Type B pancreatic cell (in vitro differentiated cells): ENCODE measurements at places on chromosomes 7 and 10.
A peak's percentile ranks its signal among the peaks of the same experiment; 100 is the strongest.

DNA sequence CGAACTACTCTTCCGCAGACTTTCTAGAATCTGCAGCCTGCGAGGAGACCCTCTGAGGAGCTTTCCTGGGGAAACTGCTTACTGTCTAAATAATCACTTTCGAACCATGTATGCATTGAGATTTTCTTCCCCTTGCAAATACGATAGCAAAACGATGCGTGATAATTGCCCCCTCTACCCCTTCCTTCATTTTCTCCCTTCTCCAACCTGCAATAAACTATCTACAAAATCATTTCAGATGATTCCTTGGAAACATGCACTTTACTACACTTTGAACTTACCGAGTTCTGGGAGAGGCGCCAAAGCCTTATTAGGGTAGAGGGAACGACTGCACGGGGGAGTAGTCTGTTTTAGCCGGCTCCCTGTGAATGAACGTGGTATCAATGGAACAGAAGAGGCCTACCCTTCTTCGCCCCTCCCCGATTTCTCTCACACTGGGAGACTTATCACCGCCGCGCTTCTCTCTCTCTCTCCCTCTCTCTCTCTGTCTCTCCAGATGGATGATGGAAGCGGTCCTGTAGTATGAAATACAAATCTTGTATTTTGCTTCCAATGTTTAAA lies at the start of gene FGFBP3:
Gene FGFBP3 (minus strand): TSS at position 370 of the 561 bp plus-strand sequence. CDS start 517 bp downstream, outside the sequence.
- peaks cover 9% of the 10 kb centered on the region for H3K36me3 ChIP-seq
- H3K4me1 ChIP-seq, result peaks cover 6% of the 10 kb centered on the region
- peak within 1 kb of the TSS; percentile 93 for H3K4me3 ChIP-seq
- peak within 1 kb of the TSS; percentile 84 for H3K27ac ChIP-seq

DNA sequence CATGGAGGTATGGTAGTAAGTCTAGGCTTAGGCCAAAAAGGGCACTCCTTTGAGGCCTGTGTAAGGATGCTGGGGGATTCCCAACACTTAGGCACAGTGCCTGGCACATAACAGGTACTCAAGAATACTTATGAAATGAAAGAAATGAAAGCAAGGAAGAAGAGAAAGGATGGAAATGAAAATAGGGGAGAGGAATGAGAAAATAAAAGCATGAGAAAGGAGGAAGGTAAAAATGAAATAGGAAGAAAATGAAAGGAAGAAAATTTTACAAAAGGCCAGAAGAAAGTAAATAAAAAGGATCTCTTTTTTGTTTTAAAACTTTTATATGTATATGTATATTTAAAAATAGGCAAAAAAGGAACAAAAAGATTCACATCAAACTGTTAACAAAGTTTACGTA lies 146.3 kb downstream of the SKAP2 start:
- H3K36me3 ChIP-seq, result peaks cover 11% of the 10 kb centered on the region
- H3K4me3 ChIP-seq, result no peak overlapping the region
- no peak for DNase-seq
- no peak overlapping the region for H3K27ac ChIP-seq

GRCh38 chr7:83850941-83851340 lies 202.0 kb upstream of the SEMA3E start:
- H3K4me1 ChIP-seq, result peaks cover 6% of the 10 kb centered on the region
- no peaks in the 10 kb centered on the region for H3K36me3 ChIP-seq
- H3K27me3 ChIP-seq, result no peaks in the 10 kb centered on the region
- DNase-seq, result no peak
- H3K27ac ChIP-seq, result no peak overlapping the region

- peaks cover 18% of the 10 kb centered on the region for H3K27me3 ChIP-seq
- no peak for DNase-seq
- H3K36me3 ChIP-seq, result no peaks in the 10 kb centered on the region
- no peak overlapping the region for H3K27ac ChIP-seq
- no peak overlapping the region for H3K4me3 ChIP-seq
- H3K4me1 ChIP-seq, result peaks cover 6% of the 10 kb centered on the region
Measured at GRCh38 chr10:104806801-104807200, 165.7 kb downstream of the SORCS3 start.

- no peaks in the 10 kb centered on the region for H3K27me3 ChIP-seq
- H3K36me3 ChIP-seq, result no peaks in the 10 kb centered on the region
- no peak for DNase-seq
- peaks cover 40% of the 10 kb centered on the region for H3K4me1 ChIP-seq
- peak overlapping the region; percentile 51 for H3K27ac ChIP-seq
Measured at GRCh38 chr7:150360363-150361058, 8.1 kb upstream of the REPIN1 start.

GRCh38 chr7:84009782-84010181 lies 184.8 kb downstream of the SEMA3A start:
- no peak for DNase-seq
- H3K4me1 ChIP-seq, result no peaks in the 10 kb centered on the region
- H3K27ac ChIP-seq, result peak overlapping the region; percentile 8
- peaks cover 19% of the 10 kb centered on the region for H3K36me3 ChIP-seq
- H3K4me3 ChIP-seq, result no peak overlapping the region
- no peaks in the 10 kb centered on the region for H3K27me3 ChIP-seq

DNA sequence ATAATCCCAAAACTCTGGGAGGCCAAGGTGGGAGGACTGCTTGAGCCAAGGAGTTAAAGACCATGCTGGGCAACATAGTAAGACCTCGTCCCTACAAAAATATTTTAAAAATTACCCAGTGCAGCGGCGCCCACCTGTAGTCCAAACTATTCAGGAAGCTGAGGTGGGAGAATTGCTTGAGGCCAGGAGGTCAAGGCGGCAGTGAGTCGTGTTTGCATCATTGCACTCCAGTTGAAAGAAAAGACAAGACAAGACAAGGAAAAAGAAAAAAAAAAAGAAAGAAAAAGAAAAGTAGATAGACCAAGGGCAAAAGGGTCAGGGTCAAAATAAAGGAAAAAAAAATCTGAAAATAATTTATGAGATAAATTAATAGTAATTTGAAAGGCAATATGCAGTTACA lies 5.8 kb downstream of the ANXA7 start:
- no peaks in the 10 kb centered on the region for H3K27me3 ChIP-seq
- DNase-seq, result no peak
- H3K27ac ChIP-seq, result no peak overlapping the region
- H3K36me3 ChIP-seq, result peaks cover 7% of the 10 kb centered on the region
- H3K4me3 ChIP-seq, result no peak overlapping the region
- H3K4me1 ChIP-seq, result peaks cover 20% of the 10 kb centered on the region

DNA sequence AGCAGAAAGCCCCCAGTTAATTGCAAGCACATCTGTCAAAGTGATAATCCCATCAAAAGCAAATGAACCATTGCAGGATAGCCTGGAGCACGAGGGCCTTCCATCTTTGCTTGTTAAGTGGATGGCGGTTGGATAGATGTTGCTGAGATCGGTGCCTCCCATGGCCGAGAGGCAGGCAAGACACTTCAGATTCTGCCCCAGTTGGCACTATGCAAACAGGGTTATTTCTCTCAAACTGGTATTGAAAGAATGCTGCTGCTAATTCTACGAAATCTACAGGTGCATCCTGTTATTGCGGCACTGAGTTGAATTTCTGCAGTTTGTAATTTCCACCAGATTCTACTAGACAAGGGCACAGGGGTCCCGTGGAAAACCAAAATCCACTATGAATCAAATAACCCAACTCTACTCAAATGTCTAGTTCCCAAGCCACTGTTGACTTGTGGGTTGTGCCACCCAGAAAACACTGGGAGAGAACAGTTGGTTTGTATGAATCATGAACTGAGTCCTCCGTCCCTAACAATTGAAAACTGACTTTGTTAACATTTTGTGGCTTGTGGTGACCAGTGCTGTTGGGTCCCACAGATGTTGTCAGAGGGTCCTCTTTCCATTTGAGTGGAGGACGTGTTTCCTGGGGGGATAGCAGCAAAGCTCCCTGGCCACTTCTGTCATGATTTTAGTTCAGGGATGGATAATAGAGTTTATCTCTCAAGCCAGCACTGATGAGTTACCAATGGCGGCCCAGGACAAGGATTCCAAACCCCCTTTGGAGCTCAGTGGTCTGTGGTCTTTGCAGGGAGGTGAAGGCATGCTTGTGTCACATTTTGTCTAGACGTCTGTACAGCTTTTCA lies 7.1 kb upstream of the IL2RA start:
- no peak for DNase-seq
- H3K27me3 ChIP-seq, result peaks cover 33% of the 10 kb centered on the region
- no peak overlapping the region for H3K4me3 ChIP-seq
- H3K4me1 ChIP-seq, result no peaks in the 10 kb centered on the region
- no peaks in the 10 kb centered on the region for H3K36me3 ChIP-seq

DNA sequence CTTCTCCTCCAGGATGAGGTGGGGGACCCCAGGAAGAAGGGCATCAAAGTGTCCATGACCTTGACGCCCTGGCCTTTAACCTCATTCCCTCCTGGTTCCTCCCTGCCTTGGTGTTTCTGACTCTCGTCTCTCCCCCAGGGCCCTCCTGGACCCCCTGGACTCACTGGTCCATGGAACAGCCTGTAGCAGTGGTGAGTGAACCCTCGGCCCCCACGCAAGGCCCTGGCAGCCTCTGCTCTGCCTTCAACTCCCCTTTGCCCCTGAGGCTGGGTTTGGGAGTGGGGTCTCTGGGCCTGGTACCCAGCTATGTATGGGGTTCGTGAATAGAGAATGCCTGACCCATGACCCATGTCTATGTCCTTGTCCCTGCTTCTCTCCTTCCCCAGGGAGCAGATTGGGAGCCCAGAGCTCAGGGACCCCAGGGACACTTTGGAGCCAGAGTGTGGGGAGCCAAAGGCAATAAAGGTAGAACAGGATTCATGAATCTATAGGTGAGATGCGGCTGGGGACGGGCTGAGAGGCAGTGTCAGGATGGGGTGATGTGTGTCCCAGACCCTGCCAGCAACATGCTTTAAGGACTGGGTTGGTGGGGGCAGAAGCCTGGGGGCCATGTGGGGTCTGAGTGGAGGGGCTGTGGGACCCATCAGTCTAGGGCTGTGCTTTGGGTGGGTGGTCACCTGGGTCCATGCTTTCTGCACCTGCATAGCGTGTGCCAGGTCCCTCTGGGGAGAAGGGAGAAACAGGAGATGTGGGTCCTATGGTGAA lies 18.4 kb upstream of the VOPP1 start:
- no peaks in the 10 kb centered on the region for H3K4me1 ChIP-seq
- H3K27me3 ChIP-seq, result peaks cover 8% of the 10 kb centered on the region
- DNase-seq, result no peak
- no peak overlapping the region for H3K4me3 ChIP-seq

DNA sequence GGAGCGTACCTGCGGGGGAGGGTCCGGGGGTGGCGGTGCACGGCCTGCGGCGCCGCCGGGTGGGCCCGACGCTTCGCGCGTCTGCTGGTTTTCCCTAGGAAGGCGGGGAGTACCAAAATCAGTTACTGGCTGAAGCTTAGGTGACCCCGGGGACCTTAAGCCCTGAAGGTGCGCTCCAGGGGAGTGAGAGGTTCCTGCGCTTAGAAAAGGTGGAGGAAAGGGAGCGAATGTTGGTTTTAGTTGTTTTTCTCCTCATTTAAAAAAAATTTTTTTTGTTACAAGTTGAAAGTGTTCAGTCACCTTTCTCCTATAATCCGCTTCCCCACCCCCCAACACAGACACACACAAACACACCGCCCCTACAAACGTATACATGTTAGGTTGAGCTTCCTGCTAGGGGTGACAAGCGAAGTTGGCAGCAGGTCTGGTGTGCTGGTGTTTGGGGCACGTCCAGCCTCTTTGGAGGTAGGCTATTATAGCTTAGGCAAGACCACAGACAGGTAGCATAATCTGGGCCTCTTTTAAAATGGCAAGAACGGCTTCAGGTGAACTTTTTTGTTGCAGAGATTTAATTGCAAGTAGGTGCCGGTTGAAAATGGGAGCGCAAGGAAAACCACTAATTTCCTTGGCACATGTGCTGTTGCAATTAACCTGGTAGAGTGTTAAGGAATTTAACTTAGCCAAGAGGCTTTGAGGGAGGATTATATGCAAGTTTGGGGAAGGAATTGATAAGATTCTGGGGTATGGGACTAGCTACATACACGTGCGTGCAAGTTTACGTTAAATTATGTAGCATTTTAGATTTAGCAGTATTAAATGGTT lies 945 bp downstream of the ADD3 start:
- no peaks in the 10 kb centered on the region for H3K27me3 ChIP-seq
- peak overlapping the region; percentile 84 for H3K27ac ChIP-seq
- no peak overlapping the region for H3K4me3 ChIP-seq
- H3K36me3 ChIP-seq, result peaks cover 2% of the 10 kb centered on the region
- no peak for DNase-seq

GRCh38 chr7:74655768-74656440 lies 1.6 kb upstream of the GTF2I start:
- H3K4me3 ChIP-seq, result peak overlapping the region; percentile 94
- peaks cover 7% of the 10 kb centered on the region for H3K36me3 ChIP-seq
- peaks cover 30% of the 10 kb centered on the region for H3K4me1 ChIP-seq
- H3K27me3 ChIP-seq, result no peaks in the 10 kb centered on the region
- DNase-seq, result no peak

DNA sequence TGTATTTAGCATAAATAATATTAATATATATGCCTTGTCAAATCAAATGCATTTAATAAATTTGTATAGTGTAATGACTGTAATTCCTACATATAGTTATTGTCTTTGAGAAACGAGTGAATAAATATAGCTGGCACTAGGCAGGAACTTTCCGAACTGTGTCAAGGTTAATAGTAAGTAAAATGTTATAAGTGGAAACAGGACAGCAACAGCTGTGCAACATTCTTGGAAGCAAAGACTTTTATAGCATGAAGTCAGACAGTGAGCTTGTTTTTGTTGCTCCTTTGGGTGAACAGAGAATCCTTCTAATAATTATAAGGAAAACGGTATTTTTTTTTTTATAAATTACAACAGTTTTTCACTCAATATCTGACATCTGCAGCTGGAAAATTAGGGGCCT lies 14.0 kb upstream of the EXOC6 start:
- H3K27me3 ChIP-seq, result no peaks in the 10 kb centered on the region
- H3K4me3 ChIP-seq, result no peak overlapping the region
- H3K4me1 ChIP-seq, result no peaks in the 10 kb centered on the region

DNA sequence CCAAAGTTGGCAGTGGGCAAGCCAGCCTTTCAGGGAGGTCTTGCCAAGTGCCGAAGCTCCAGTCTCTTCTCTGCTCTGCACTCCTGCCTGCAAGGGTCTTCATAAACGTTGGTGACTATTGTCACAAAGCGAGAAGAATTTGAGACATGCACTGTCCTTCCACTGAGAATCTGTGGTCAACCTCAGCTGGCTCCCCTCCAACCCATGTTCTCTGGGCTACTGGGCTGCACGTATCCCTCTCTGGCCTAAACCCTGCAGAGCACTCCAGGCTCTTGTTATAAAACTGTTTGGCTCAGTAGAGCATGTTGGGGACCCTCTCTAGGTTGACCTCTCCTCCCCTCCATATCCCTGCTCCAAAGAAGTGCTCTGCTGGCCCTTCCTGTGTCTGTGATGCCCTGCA lies 260.4 kb upstream of the NFE2L3 start:
- peaks cover 29% of the 10 kb centered on the region for H3K27me3 ChIP-seq
- DNase-seq, result no peak
- H3K4me1 ChIP-seq, result peaks cover 18% of the 10 kb centered on the region
- H3K27ac ChIP-seq, result no peak overlapping the region

GRCh38 chr7:118793582-118793981 lies 569.1 kb downstream of the ANKRD7 start:
- H3K27me3 ChIP-seq, result no peaks in the 10 kb centered on the region
- DNase-seq, result no peak
- no peaks in the 10 kb centered on the region for H3K4me1 ChIP-seq
- no peak overlapping the region for H3K27ac ChIP-seq
- H3K36me3 ChIP-seq, result no peaks in the 10 kb centered on the region
